Left colon (tissue), 2 donors: ENCODE measurements at places on chromosomes 1 and 21. TPM values are rescaled to one million over a fixed set of nuclear protein-coding genes. Genes with fewer than 3 reads are reported as not detected.

NIBAN1 gene
- 4.6 TPM for total RNA-seq

UBL4B gene
- not detected for total RNA-seq

PCP4 gene
- 6.5 TPM for total RNA-seq

RASAL2 gene
- total RNA-seq: 17.3 TPM

HTR1D gene
- 1.1 TPM for total RNA-seq
